Glutamatergic neuron (in vitro differentiated cells): ENCODE measurements at places on chromosomes 4 and X.

DNA sequence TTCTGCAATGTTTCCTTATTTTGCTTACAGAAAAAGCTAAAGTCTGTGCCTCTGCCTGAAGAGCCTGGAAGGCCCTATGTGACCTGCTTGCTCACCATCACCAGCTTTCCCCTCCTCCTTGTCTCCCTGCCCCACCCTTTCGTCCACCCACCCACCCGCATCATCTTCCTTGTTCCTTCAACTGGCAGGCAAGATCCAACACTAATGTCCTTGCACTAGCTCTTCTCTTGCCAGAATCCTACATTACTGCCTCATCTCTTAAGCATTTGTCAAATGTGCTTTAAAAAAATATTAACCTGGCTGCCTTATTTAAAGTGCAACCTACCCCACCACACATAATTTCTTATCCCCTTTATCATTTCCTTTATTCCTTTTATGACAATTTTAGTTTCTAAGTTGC lies 165.1 kb upstream of the PPP3CA start:
- DNase-seq, result no peak

- no peak for DNase-seq
Measured at GRCh38 chr4:10032625-10033024, 11.3 kb upstream of the SLC2A9 start.

DNA sequence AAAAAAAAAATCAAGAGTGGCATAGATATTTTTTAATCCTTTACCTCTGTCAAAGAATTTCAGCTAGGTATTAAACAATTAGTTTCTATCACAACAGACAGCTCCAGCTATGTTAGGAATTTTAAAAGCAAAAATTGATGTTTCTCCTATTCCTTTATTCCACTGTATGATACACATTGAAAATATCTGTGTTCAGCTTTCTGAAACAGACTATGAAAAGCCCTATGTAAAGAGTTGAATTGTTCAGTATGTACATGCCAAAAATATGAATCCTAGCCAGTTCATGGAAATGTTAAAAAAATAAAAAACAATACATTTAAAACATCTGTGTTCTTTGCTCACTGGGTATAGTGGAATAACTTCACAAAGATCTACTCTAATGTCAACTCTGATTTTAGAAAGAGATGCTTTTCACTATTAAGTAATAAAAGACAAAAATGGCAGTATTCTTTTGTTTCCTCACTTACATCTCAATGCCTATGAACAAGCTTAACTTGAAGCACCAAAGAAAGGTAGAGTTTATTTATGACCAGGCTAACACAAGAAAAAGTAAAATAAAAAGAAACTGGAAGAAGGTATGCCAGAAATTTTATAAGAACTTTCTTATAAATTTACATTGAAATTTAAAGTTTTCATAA lies 32.1 kb downstream of the FBXW7 start:
- DNase-seq, result no peak

- peak; percentile 25 for DNase-seq
Measured at GRCh38 chr4:154344686-154345085, 146.9 kb downstream of the DCHS2 start.

GRCh38 chr4:76215077-76215476 lies 1.5 kb upstream of the SCARB2 start:
- no peak for DNase-seq

- no peak for DNase-seq
Measured at GRCh38 chr4:89598602-89599001, 238.4 kb downstream of the SNCA start.

DNA sequence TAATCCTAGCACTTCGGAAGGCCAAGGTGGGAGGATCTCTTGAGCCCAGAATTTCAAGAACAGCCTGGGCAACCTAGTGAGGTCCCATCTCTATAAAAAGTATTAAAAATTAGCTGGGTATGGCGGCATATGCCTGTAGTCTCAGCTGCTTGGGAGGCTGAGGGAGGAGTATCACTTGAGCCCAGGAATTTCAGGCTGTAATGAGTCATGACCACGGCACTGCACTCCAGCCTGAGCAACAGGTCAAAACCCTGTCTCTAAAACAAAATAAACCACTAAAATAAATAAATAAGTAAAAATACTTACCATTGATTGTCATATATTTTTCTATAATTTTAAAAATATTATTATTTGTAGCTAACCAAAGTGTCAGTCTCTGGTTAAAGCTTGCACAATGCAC lies 315.6 kb upstream of the SMIM31 start:
- DNase-seq, result no peak

DNA sequence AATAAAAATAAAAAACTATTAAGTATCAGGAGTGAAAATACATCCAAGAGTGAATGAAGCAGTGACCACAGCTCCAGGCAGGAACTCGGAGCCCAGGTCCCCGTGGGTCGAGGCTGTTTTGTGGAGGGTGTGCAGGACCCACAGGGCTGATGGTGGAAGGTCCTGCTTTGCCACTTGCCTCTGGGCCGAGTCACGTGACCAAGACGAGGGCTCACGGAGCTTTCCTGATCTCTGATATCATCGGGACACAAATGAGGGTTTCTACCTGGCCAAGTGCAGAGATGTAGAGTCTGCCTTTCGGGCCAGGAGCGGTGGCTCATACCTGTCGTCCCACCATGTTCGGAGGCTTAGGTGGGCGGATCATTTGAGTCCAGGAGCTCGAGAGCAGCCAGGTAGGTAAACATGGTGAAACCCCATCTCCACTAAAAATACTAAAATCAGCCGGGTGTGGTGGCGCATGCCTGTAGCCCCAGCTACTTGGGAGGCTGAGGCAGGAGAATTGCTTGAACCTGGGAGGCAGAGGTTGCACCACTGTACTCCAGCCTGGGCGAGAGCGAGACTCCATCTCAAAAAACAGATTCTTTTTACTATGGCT lies 7.2 kb downstream of the SLC25A6 start:
- peak; percentile 7 for DNase-seq

GRCh38 chr4:188707036-188707435 lies 567.8 kb downstream of the TRIML1 start:
- DNase-seq, result no peak

- peak; percentile 80 for DNase-seq
Measured at GRCh38 chrX:154526901-154527675, 11.1 kb upstream of the FAM3A start.

DNA sequence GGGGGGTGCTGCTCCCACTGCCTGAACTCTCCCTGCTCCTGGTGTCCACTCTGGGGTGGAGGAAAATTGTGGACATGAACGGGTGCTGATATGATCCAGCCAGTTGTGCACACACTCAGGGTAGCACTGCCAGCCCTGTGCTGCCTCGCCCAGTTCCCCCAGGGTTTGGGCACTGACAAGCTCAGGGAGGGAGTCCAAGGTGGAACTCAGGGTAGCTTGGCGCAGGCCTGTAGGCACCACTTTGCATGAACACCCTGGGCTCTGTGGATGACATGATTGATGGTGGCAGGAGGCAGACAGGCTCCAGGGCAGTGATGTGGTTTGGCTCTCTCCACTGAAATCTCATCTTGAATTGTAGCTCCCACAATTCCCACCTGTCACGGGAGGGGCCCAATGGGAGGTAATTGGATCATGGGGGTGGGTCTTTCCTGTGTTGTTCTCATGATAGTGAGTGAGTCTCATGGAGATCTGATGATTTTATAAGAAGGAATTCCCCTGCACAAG lies 572.0 kb upstream of the PABPC4L start:
- DNase-seq, result no peak

DNA sequence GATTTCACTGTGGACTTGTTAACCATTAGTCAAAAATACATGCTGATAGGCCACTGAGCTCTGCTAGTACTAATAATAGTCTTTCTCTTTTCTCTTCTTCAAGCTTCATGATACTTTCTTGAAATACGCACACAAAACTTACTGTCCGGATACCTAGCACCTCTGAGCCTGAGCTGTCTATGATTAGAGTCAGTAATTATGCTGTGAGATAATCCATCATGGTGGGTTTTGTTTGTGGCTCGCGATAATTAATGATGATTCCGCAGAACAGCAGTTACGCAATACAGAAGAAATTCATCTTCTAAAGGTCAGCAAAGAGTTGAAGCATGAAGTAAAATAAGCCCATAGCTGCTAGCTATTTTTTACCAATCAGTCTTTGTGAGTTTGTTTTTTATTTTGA lies 511.5 kb upstream of the GALNT7 start:
- DNase-seq, result no peak

- no peak for DNase-seq
Measured at GRCh38 chr4:70515367-70516250, 2.8 kb upstream of the AMTN start.

GRCh38 chr4:84985952-84986351 lies 19.5 kb upstream of the WDFY3 start:
- no peak for DNase-seq

DNA sequence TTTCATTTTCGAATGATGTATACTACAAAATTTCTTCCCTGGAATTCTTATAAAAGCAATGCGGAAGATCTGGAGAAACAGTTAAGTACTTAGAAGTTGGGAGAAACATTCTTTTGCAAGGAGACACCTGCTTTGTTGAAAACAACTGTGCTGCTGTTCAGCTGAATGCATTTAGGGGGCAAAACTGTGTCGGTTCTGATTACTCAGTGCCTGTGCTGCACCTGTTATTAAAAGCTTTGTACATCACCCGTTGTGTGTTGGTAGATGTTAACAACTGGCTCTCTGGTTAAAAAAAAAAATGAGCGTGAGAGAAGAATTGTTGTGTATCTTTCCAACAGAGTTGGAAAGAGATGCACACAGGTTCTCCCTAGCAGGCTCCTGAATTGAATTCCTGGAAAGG lies 184.1 kb upstream of the HHIP start:
- DNase-seq, result no peak

DNA sequence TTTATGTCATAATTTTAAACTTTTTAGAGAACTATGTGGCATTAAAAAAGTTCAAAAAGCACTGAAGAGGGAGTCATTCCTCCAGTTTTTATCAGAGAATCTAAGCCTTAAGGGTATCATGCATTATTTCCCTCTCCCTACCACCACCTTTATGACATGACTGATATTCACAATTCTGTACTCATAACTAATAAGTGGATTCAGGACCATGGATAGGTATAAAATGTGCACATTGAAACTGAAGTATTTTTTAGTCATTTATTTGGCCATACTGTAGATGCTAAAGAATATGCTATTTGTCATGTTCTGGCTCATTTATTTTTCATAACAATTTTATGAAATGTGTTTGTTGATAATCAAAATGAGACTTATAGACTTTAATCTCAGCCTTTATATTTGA lies 897.5 kb upstream of the AGA start:
- no peak for DNase-seq

DNA sequence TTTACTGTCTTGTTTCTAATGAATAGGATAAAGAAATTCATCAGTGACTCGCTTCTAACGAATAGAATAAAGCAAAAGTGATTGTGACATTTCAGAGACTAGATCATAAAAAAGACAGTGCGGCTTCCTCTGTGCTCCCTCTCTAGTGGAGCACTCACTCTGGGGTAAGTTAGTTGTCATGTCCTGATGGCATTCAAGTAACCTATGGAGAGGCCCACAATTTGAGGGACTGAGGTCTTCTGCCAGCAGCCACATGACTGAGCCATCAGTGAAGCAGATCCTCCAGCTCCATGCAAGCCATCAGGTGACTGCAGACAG lies 72.4 kb downstream of the YIPF6 start:
- DNase-seq, result no peak

DNA sequence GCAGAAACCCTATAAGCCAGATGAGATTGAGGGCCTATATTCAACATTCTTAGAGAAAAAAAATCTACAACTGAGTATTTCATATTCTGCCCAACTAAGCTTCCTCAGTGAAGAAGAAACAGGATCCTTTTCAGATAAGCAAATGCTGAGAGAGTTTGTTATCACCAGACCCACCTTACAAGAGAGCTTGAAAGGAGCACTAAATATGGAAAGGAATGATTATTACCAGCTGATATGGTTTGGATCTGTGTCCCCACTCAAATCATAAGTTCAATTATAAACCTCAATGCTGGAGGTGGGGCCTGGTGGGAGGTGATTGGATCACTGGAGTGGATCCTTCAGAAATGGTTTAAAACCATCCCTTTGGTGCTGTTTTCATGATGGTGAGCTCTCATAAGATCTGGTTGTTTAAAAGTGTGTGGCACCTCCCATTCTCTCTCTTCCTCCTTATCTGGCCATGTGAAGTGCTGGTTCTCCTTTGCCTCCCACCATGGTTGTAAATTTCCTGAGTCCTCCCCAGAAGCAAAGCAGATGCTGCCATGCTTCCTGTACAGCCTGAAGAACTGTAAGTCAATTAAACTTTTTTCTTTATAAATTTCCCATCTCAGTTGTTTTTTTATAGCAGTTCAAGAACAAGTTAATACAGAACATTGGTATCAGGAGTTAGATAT lies 144.2 kb downstream of the MSN start:
- DNase-seq, result no peak

DNA sequence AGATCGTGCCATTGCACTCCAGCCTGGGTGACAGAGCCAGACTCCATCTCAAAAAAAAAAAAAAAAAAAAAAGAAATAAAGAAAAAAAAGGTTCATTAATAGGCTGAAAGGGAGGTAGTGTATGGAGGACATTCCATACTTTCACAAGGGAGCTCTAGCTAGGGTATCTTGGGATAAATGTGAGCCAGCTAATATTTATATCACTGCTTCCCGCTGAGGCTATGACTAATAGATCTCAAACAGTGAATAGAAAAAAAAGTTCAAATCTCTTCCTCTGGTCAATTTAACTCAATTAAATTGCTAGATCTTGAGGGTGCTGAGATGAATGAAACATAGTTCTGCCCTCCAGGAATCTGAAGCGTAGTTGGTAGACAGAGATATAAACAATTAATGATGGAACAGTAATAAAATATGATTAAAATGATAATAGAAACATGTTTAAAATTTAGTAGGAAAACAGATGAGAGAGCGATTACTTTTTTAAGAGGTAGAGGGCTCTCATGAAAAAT lies 55.7 kb upstream of the SHISA3 start:
- DNase-seq, result no peak

- DNase-seq, result no peak
Measured at GRCh38 chrX:11351375-11352295, 58.4 kb downstream of the AMELX start.

- no peak for DNase-seq
Measured at GRCh38 chr4:90318193-90318592, 191.0 kb downstream of the CCSER1 start.

DNA sequence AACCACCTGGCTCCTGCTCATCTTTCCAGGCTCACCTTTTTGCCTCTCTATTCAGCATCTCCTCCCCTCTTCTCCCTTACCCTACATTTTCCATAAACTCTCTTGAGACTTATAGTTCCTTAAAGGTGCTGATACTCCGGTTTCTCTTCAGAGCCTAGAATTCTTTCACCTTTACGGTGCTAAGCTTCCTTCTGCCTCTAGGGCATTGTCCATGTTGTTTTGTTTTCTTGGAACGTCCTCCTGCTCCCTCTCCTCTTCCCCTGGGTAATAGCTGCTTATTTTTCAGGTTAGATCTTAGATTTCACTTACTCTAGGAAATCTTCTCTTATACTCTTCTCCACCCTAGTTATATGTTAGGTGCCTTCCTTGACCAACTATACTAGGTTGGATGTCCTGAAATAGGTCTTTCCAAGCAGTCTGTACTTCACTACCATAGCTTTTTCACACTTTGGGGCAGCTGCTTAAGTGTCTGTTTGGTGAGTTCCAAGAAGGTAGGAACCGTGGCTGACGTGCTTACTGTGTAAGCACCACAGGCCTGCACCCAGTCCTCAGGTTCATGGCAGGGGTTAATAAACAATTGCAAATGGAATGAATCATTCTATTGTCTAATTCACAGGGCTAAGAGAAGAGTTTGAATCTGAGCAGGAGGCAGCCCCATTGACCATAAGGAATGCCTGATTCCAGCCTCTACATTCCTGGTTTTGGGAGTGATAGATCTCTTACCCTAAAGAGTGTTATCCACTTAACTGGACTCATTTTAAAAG lies 227.5 kb downstream of the MGST2 start:
- no peak for DNase-seq

- no peak for DNase-seq
Measured at GRCh38 chrX:15812192-15812938, 22.1 kb downstream of the ZRSR2 start.
